T-helper 9 cell (primary cell): ENCODE measurements at places on chromosomes 7 and 10.

- no peak for DNase-seq
Measured at GRCh38 chr7:50477640-50478039, 27.5 kb upstream of the FIGNL1 start.

DNA sequence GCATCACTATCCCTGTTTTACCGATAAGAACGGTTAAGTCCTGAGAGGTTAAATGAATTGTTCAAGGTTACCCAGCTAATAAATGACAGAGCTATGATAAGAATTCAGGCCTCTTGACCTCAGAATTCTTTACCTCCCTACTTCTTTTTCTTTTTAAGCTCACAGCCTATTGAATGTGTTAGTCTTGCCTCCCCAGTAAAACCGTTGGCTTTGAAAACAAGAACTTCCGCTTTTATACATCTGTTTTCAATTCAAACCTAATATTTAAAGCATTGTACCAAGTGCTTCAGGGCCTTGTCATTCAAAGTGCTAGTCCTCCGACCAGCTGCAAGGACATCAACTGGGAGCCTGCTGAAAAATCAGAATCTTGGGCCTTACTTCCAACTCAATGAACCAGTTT lies 15.6 kb downstream of the SEC31B start:
- no peak for DNase-seq

DNA sequence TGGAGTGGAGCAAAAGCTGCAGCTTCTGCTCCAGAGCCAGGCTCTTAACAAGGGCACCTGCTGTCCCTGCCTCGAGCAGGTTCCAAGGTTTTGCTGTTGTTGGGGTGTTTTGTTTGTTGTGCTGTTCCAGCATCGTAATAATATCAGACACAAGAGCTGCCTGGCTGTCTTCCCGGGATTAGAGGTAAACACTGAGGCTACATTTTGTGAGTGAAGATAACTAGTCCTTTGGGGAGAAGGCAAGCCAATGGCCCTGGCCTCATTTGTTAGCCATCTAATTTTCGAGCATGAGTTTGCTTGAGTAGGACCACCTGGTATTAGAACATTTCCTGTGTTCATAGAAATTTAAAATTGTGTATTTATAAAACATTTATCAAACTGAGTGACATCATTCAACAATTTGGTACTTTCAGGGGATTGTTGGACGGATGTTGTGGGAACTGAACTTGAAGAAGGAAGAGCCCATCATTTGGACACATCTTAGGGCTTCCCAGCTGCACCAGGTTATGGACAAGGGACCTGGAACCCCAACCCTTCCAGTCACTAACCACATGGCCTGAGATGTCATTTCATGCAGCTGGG lies 555.0 kb downstream of the TNS3 start:
- DNase-seq, result no peak

- DNase-seq, result no peak
Measured at GRCh38 chr10:7545261-7545660, 121.5 kb downstream of the ITIH5 start.

- no peak for DNase-seq
Measured at GRCh38 chr10:26525586-26525985, 87.4 kb downstream of the APBB1IP start.

GRCh38 chr10:91592266-91592975 lies 40.5 kb downstream of the PPP1R3C start:
- DNase-seq, result no peak

- DNase-seq, result no peak
Measured at GRCh38 chr10:79022565-79023230, 46.1 kb upstream of the ZMIZ1 start.
